ENCODE measurements at places on chromosomes 4 and X.

- DNase-seq, result no peak
Observed at GRCh38 chr4:38610966-38611431, 53.0 kb upstream of the KLF3 start.

GRCh38 chrX:20066968-20067708 lies 49.6 kb downstream of the MAP7D2 start:
- peak; percentile 57 for DNase-seq

DNA sequence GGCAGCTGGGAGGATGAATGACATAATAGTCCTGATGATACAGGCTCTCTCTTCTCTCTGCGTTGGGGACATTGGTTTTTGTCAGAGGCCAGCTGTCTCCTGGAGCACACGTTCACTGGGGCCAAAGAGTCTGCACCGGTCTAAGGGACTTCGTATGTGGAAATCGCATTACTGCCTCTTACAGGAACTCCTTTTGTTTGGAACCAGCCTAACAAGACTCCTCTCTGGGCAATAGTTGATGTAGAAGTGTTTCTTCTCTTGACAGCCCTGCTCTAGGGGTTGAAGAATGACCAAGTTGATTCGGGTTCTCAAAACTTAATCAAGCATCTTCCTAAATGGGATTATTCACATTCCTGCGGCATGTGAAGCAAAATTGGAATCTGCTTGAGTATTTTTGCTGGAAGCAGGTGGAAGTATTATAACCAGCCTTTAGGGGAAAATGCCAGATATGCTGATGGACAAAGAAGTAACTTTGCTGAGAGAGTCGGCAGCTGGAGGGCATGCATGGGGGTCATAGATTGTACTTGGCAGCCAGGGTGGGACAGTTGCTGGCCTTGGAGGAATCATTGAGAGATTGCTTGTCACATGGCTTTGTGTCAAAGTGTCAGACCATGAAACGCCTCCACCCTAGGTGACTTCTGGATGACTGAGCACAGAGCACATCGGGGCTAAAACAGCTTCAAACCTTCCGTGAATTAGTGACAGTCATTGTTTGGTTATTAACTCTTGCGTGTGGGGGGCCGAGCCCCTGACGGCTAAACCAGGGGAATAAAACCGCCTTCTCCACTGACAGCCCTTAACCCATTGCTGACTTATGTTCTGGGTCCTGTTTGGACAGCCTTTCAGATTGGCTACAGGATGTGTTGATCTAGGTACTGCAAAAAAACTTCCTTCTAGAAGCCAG lies 34.4 kb upstream of the SLC34A2 start:
- DNase-seq, result no peak

DNA sequence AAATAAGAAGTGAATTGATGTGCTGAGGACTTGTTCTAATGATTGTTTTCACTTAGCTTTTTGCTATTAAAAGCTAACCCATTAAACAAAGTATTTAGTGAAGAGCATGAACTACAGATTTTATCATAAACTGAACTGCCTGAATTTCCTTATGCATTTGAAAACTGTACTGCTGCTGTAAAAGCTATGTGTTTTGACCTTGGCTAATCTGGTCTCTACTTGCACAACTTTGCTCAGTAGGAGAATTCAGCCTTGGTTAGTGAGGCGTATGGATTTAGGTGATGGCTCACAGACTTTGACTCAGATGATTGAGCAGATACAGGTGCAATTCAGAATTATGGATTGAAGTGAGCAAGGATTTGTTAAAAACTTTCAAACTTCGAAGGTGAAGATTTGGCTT lies 38.7 kb upstream of the FAT1 start:
- DNase-seq, result peak; percentile 62

GRCh38 chr4:165288226-165288625 lies 39.2 kb upstream of the MSMO1 start:
- no peak for DNase-seq

- peak; percentile 98 for DNase-seq
Observed at GRCh38 chr4:147050356-147050765, 104.7 kb upstream of the TTC29 start.

DNA sequence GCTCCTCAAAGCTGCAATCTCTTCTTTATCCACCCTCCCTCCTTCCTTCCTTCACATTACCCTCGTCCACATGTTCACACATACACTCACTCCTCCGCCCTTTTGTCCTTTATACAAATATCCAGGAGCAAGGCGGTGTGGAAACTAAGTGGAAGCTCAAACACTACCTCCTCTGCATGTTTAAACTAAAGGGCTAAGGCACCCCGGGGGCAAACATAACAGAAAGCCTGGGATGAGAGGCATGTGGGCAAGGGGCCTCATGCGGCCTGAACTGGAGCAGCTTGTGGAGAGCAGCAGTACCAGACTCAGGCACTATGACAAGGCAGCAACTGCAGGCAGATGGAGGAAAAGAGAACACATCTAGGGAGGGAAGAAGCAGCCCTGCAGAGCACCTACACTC lies 9.5 kb downstream of the MAB21L2 start:
- peak; percentile 77 for DNase-seq

- peak; percentile 66 for DNase-seq
Observed at GRCh38 chr4:12852338-12853307, 631.5 kb downstream of the RAB28 start.

DNA sequence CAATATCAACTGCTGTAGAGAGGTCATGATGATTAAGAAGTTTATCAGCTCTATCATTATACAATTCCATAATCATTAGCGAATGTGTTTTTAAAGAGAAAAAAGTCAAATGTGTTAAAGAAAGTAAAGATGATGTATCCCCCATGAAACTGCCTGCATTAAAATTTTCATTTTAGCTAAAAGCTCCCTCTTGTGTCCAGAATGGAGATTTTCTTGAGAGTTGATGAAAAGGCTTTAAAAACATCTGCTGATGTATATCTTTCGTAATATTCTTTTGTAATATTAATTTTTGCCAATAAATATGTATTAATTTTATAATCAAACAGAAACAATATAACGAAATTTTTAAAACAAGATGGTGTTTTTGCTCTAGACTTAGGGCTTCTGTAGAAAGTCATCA lies 52.1 kb upstream of the LHFPL1 start:
- no peak for DNase-seq

DNA sequence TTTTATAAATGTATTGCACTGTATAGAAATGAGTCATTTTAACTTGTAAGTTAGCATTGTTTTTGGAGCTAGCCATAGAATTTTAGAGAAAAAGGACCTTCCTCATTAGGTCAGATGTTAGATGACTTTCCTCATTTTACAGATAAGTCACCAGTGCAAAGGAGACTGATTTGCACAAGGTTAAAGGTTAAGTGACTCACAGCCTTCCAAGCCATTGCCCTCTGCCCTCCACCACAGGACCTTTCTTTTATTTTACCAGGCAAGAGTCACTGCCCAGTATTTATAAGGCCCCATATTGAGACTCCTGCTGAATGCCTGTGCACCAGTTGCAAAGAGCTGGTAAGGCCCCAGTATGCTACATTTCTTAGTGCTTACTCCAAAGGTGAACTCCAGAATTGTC lies 4.2 kb upstream of the ABCG2 start:
- DNase-seq, result no peak

GRCh38 chr4:76896614-76897535 lies 1.1 kb downstream of the SOWAHB start:
- DNase-seq, result peak; percentile 13

- DNase-seq, result no peak
Observed at GRCh38 chrX:119036107-119037029, 36.4 kb upstream of the CT47C1 start.

- DNase-seq, result no peak
Observed at GRCh38 chrX:13511241-13511943, 58.0 kb upstream of the EGFL6 start.

DNA sequence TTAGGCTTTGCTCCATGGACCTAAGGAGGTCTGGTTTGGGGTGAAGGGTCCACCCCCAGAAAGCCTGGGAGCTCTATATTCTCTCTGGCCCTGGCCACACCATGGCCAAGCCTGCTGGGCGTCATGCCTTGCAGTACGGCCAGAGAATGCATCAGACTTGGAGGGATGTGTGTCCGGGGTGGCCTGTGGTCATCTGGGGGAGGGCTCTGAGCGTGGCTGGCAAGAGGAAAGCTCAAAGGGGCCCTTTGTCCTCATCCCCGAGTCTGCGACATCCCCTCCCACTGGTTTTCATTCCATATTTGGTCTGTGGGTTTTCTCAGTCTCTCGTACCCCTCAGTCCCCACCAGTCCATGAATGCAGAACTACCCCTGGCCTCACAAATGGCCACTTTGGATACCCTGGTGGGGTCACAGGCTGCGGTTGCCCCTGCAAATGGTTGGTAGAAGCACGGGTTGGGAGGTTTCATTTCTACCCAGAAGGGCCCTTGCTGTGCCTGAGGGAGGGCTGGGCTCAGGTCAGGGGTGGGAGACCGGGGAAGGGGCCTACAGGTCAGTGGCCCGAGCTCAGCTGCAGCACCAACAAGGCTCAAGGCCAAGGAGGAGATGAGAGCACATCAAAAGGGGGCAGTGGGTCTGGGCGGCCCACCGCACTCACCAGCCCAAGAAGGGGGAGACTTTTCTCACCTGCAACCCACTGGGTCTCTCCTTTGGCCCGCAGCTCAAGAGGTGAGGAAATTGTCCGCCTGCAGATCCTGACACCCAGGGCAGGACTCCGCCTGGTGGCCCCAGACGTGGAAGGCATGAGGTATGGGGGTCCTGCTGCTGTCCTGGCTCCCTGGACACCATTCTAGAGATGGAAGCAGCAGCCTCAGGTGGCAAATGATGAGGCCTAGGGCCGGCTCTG lies 30.2 kb downstream of the ZNF185 start:
- no peak for DNase-seq

DNA sequence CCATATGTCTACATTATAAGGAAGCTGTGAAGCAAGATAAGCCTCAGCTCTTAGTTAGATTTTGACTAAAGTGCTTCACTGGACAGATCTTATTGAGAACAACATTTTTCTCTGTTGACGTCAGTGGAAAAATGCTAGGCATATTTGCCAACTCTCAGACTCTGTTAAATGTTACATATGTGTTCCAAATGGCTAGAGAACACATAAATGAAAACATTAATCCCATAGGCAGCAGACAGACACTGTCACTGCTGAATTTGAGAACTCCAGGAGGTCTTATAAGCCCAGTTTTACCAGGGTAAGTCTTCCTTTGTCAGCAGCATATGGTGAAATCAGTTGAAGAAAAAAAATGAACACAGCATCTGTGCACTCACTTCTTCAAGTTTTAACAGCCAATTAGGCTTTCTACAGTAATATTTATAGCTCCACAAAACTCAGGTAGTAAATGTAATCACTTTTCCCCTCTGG lies 186.9 kb downstream of the CAMK2D start:
- peak; percentile 73 for DNase-seq

DNA sequence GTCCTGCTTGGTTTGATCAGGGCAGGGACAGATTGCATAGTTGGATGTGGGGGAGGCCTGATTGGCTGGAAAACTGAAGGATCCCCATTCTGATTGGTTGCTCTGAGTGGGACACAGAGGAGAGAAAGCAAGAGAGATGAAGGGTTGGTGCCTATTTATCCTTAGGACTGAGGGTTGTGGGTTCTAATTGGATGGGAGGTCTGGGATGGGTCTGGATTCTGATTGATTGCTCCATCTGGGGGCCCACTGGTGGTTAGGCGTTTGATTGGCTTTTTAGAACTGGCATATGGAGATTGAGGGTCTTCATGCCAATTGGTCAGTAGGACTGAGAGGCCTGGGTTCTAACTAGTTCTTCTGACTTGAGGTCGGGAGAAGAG lies 644 bp upstream of the EBP start:
- no peak for DNase-seq

- DNase-seq, result no peak
Observed at GRCh38 chr4:116639070-116639577, 446.3 kb downstream of the TRAM1L1 start.

GRCh38 chr4:114005569-114006442 lies 26.4 kb upstream of the ARSJ start:
- DNase-seq, result peak; percentile 65

GRCh38 chrX:150767475-150768131 lies 74.4 kb downstream of the MTMR1 start:
- DNase-seq, result peak; percentile 99

DNA sequence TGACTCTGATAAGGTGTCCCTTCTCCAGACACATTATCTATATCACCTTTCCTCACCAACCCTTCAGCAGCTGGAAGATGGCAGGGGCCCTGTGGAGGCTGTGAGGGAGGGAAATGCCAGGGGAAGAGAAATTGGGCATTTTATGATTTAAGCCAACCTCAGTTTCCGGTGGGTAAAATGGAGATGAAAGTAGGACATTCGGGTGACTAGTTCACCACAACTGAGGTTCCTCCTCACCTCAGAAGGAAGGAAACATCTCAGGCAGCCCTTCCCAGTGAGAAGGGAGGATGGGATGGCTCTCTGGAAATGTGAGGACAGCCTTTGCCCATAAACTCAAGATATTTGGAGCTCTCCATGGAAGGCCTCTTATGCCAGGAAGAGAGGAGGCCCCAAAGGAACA lies 251.5 kb downstream of the MID1IP1 start:
- no peak for DNase-seq

- no peak for DNase-seq
Observed at GRCh38 chr4:25727711-25728493, 72.3 kb downstream of the SLC34A2 start.

GRCh38 chr4:83297548-83298260 lies 13.1 kb upstream of the COQ2 start:
- DNase-seq, result no peak

GRCh38 chr4:111031596-111031995 lies 408.7 kb upstream of the PITX2 start:
- DNase-seq, result peak; percentile 2

GRCh38 chr4:105230287-105230686 lies 83.6 kb downstream of the TET2 start:
- DNase-seq, result no peak

- DNase-seq, result no peak
Observed at GRCh38 chr4:88897180-88897579, 159.8 kb downstream of the FAM13A start.

GRCh38 chr4:120084327-120084726 lies 17.7 kb upstream of the MAD2L1 start:
- no peak for DNase-seq

- DNase-seq, result no peak
Observed at GRCh38 chr4:9947168-9948062, 73.9 kb downstream of the SLC2A9 start.

GRCh38 chrX:36963852-36964251 lies 44.3 kb upstream of the FAM47C start:
- DNase-seq, result no peak

GRCh38 chr4:40204507-40205258 lies 7.9 kb downstream of the RHOH start:
- no peak for DNase-seq

DNA sequence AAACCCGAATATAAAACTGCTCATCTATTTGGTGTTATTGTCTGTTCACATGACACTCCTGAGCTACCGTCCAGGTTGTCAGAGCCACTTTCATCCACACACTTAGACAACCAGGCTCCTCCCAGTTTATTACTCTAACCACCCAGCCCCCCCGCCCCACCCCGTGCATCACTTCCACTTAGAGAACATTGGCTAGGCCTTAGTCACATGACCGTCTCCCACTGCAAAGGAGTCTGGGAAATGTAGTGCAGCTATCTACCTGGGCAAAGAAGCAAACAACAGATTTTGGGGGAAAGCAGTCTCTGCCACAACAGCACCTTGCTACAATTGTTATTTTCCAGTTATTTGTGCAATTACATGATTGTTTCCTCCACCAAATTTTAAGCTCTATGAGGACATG lies 57.6 kb upstream of the RBPJ start:
- DNase-seq, result no peak

- no peak for DNase-seq
Observed at GRCh38 chr4:128279624-128280225, 7.9 kb downstream of the PGRMC2 start.

Data from amniotic epithelial cell (primary cell).